ENCODE measurements at places on chromosomes 12 and 14. TPM values are rescaled to one million over a fixed set of nuclear protein-coding genes. Genes with fewer than 3 reads are reported as not detected.

DNA sequence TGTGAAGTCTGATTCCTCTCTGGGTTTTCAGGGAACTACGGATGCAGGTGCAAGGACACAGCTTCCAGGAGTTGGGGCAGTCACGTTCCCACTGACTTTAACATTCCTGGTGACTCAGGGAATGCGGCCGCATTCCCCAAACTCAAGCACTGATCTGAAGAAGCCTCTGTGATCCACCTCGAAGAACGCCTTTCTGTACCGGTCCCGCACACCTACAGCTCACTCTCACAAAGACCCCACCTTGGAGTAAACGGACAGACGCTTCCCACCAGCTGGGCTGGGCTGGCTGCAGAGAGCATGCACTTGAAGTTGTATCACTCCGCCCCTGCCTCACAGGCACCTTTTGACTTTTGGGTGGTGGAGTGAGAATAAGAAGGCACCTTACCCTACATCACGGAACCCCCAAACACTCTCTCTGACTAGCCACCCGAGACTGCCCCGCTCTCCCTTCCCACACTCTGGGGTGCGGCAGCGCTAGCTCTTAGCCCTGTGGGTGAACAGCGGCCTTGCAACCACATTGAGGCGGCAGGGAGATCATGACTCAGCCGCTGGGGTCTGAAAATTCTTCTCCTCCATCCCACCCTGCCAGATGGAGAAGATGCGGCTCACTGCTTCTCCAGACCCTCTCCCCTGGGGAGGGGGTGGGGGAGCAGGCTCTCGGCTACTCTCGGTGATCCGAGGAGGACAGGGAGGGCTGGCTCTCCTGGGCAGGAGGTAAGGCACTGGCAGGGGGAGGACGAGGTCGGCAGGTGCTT is 23.7 kb upstream of the HDAC7 start:
- H3K4me3 ChIP-seq, result no peak overlapping the region
- H3K27ac ChIP-seq, result no peak overlapping the region
- H3K4me1 ChIP-seq, result peaks cover 5% of the 10 kb centered on the region
- no peaks in the 10 kb centered on the region for H3K36me3 ChIP-seq
- no peaks in the 10 kb centered on the region for H3K27me3 ChIP-seq

- no peak overlapping the region for H3K4me3 ChIP-seq
- peaks cover 6% of the 10 kb centered on the region for H3K27me3 ChIP-seq
- no peak overlapping the region for H3K27ac ChIP-seq
- DNase-seq, result no peak
These were observed 3.3 kb upstream of the RIMBP2 start for GRCh38 chr12:130719263-130719859.

GRCh38 chr14:103384450-103385151 is 614 bp upstream of the MARK3 start:
- H3K27me3 ChIP-seq, result peaks cover 8% of the 10 kb centered on the region
- peak overlapping the region; percentile 90 for H3K4me3 ChIP-seq
- DNase-seq, result peak; percentile 40
- H3K27ac ChIP-seq, result peak overlapping the region; percentile 72

DNA sequence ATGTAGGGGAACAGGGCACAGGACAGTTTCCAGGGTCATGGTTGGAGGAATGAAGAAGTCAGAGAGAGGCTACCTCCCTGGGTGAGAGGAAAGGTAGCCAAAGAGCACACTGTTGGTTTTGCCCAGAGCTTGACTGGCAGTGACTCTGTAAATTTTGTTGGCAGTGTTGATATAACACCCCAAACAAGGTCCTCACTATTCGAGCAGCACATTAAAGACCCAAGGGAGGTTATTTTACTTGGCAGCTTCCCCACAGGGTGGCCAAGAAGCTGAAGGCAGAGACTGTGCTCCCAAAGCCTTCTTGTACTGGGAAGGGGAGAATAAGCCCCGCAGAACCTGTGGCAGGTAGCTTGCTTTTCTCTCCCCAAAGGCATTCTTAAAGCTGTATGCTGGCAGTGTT is 40.6 kb downstream of the WSCD2 start:
- no peak for DNase-seq
- peaks cover 3% of the 10 kb centered on the region for H3K27me3 ChIP-seq
- H3K27ac ChIP-seq, result no peak overlapping the region
- no peak overlapping the region for H3K4me3 ChIP-seq

GRCh38 chr12:99260456-99260996 is 387.0 kb upstream of the GARIN6 start:
- no peaks in the 10 kb centered on the region for H3K27me3 ChIP-seq
- DNase-seq, result no peak
- no peaks in the 10 kb centered on the region for H3K36me3 ChIP-seq
- no peak overlapping the region for H3K4me3 ChIP-seq

DNA sequence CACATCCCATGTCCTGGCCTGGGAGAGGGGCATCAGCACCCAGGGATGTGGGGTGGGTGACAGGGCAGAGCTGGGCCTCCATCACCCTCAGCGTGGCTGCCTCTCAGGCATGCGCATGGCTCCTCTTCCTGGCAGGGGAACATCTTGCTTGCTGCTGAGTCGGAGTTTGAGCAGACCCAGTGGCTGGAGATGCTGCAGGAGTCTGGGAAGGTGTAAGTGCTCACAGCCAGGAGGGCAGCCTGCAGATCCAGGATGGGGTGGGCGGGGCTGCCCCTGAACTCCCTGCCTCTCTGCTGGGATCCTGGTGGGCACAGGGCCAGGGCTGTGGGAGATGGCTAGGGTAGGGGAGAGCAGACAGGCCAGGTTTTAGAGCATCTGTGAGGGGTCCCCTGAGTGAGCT is 16.2 kb downstream of the PLEKHD1 start:
- H3K4me1 ChIP-seq, result peaks cover 6% of the 10 kb centered on the region
- H3K4me3 ChIP-seq, result no peak overlapping the region
- no peak overlapping the region for H3K27ac ChIP-seq
- DNase-seq, result no peak
- no peaks in the 10 kb centered on the region for H3K36me3 ChIP-seq

- H3K4me1 ChIP-seq, result peaks cover 26% of the 10 kb centered on the region
- H3K36me3 ChIP-seq, result no peaks in the 10 kb centered on the region
- no peak for DNase-seq
- no peak overlapping the region for H3K4me3 ChIP-seq
- H3K27ac ChIP-seq, result no peak overlapping the region
- H3K27me3 ChIP-seq, result peaks cover 5% of the 10 kb centered on the region
These were observed 139.5 kb downstream of the CHST11 start for GRCh38 chr12:104596134-104596799.

- DNase-seq, result no peak
- no peaks in the 10 kb centered on the region for H3K36me3 ChIP-seq
- H3K27ac ChIP-seq, result no peak overlapping the region
- no peaks in the 10 kb centered on the region for H3K27me3 ChIP-seq
These were observed 78.8 kb upstream of the RTL1 start for GRCh38 chr14:100982353-100982752.

DNA sequence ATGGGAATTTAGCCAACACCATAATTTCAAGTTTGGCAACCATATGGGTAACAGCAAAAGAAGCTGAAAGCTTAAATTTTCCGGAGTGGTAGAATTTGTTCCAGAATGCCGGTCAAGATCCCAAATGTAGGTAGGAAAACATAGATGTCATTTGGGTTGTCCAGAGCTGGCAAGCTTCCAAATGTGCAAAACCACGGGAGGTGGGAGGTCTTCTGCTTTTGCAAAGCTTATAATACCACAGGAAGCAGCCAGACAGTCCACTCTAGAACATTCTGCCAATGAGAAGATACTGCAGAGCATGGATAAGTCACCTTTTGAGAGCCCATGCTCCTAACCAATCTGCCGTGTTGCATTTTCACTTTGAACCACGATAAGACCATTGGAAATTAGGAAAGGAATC is 26.4 kb upstream of the BATF start:
- H3K4me3 ChIP-seq, result no peak overlapping the region
- H3K36me3 ChIP-seq, result no peaks in the 10 kb centered on the region
- no peaks in the 10 kb centered on the region for H3K4me1 ChIP-seq
- H3K27me3 ChIP-seq, result peaks cover 2% of the 10 kb centered on the region
- H3K27ac ChIP-seq, result no peak overlapping the region

DNA sequence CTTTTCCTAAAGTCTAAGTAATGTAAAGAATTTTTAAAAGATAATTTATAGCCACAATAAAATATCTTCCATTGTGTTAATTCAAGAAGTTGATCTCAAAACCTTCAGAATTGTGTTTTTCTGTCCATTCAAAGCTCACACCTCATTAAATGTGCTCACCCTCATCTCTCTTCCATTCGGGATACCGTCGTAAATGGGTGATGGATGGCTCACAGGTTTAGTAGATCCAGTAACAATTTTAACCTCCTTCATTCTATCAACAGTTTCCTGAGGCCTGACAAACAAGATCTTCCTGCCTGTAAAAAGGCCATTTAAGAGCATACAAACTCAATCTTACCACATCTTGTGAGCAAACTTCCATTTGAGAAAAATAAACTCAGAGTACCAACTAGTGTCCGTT is 9.4 kb upstream of the FLRT2 start:
- no peak overlapping the region for H3K27ac ChIP-seq
- H3K27me3 ChIP-seq, result peaks cover 2% of the 10 kb centered on the region
- DNase-seq, result no peak

DNA sequence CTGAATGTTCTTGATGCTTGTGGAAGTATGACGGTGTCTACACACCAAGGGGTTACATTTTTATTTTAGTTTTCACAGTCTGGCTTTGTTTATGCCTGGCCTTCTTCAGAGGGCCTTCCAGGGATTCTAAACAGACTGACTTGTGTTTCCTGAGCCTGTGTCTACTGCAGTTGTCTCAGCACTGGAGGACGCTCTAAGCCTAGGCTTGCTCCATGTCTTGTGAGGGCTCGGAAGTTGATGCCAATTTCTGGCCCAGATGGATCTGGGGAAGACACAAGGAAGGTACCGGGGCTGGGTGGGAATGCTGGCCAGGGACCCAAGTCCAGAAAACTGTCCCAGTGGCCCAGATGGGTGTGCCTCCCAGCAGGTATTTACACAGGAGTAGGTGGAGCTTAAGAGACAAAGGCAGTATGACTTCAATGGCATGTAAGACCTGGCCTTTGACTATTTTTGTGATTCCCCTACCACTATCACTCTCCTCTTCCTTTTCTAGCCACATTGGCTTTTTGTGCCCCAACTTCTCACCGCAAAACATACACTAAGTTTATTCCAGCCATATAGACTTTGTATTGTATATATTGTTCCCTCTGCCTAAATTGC is 56.9 kb downstream of the GPR137C start:
- no peak for DNase-seq
- H3K27ac ChIP-seq, result no peak overlapping the region
- H3K27me3 ChIP-seq, result no peaks in the 10 kb centered on the region
- H3K36me3 ChIP-seq, result peaks cover 13% of the 10 kb centered on the region
- H3K4me3 ChIP-seq, result no peak overlapping the region

GRCh38 chr12:94942663-94943062 is 60.8 kb downstream of the NDUFA12 start:
- peaks cover 4% of the 10 kb centered on the region for H3K27me3 ChIP-seq
- H3K27ac ChIP-seq, result no peak overlapping the region
- H3K36me3 ChIP-seq, result peaks cover 4% of the 10 kb centered on the region
- peaks cover 4% of the 10 kb centered on the region for H3K4me1 ChIP-seq

DNA sequence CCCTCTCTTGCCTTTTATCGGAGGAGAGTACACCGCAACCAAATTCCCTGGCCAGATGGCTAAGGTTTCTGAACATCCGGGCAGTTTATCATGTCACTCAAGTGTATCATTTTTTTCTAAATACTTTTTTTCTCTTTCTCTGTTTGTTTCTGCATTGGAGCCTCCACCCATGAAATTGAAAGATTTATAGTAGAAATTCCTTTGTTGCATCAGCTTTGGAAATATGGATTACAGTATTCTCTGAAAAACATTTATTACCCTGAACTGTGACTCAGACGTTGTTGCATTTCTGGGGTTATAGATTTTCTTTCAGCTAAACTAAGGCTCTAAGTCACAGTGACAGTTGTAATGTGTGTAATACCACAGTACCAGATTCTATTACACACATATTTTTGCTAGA is 187.0 kb downstream of the SPTSSA start:
- H3K27me3 ChIP-seq, result no peaks in the 10 kb centered on the region
- no peak overlapping the region for H3K4me3 ChIP-seq
- no peak overlapping the region for H3K27ac ChIP-seq

The CRY1 gene
- 10.1 TPM for total RNA-seq

The FAM181A gene
- total RNA-seq, result not detected

The RHNO1 gene
- total RNA-seq, result 14.8 TPM

The PTPRO gene
- total RNA-seq, result 32.5 TPM

The LBHD2 gene
- not detected for total RNA-seq

The OR4E1 gene
- total RNA-seq, result not detected

The TBX3 gene
- total RNA-seq, result 3.0 TPM

Measured in glutamatergic neuron (in vitro differentiated cells).